ENCODE measurements at places on chromosomes 2 and 18. TPM values are rescaled to one million over a fixed set of nuclear protein-coding genes. Genes with fewer than 3 reads are reported as not detected.

DNA sequence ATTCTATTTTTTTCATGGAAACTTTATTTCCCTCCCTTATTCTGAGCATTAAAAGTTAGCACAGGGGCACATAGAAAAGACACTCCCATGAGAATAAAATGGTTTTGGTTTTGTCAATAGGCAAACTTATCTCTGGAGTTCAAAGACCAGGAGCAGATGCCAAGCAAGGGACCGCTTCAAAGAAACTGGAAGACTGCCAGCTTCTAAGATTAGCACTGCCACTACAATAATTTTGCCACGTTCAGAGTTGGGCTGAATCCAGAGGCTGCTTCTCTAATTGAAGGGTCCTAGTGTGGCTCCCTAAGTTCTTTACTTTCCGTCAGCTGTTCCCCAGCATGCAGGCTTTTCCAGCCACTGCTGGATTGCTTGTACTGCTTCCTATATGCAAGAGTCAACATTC lies 681.0 kb upstream of the GCFC2 start:
- DNase-seq: no peak

DNA sequence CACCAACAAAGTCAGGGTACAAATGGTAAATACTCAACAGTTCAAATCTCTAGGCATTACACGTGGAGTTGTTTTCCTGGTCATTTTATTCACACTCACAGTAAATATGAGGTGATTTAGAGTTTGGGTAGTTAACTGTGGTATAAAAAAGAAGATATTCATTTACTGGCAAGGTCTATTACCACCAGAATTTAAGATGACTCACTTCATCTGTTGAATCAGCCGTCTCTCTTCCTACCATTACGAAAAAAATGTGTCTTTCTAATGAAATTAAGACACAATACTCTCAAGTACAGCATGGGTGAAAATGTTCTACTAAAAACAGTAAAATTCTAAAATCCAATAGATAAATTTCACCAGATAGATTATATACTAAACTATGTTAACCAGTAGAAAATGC lies 21.0 kb upstream of the GPR75 start:
- peak; percentile 58 for DNase-seq

DNA sequence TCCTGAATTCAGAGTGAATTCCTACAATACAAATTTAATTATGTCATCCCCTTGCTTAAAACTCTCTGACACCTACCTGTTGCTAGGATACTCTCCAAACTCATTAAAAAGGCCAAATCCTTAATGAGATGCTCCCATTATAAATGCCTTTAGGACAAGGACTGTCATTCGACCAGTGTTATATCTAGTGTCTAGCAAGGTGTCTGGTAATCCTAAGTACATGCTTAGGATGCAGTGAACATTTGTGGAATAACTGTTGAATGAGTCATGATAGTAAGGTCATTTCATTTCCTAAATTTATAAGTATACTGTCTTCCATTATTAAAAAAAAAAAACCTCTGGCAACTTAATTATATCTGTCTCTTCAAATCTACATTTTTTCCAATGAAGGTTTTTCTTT lies 588.9 kb upstream of the NRXN1 start:
- peak; percentile 0 for DNase-seq

DNA sequence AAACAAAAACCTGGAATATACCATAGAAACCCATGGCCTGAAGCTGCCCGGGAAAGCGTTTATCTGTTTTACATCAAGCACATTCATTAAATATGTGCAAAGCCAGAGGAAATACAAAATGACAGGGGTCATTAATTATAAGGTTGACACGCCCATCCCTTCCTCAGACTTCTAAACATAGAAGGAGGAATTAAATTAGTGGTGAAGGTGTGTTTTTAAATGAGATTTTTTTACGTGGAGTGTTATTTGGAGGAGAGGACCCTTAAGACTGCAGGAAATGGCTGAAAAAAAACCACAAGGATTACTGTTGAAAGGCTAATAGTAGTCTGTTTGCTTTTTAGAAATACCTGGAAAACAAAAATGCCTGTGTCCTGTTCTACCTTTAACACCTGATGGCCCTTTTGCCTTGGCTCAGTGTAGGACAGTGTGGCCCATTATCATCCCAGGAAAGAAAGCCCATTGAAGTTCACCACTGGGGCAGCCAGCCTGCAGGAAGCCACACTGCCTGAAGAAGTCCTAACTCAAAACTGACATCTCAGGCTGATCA lies 123.2 kb downstream of the EPHA4 start:
- DNase-seq: no peak

The SLC16A14 gene
- total RNA-seq: not detected

The REEP1 gene
- 0.23 TPM for total RNA-seq

All from HFFc6 (cell line).